ENCODE measurements at places on chromosomes 7 and 10.

GRCh38 chr10:132510174-132510611 is 27.4 kb upstream of the INPP5A start:
- no peaks in the 10 kb centered on the region for H3K27me3 ChIP-seq
- H3K27ac ChIP-seq, result no peak overlapping the region
- DNase-seq, result peak; percentile 41
- H3K4me1 ChIP-seq, result no peaks in the 10 kb centered on the region
- H3K36me3 ChIP-seq, result no peaks in the 10 kb centered on the region

- no peaks in the 10 kb centered on the region for H3K4me1 ChIP-seq
- H3K27me3 ChIP-seq, result no peaks in the 10 kb centered on the region
- H3K27ac ChIP-seq, result peak overlapping the region; percentile 70
- H3K4me3 ChIP-seq, result peak overlapping the region; percentile 36
These were observed 15.9 kb upstream of the ADCK2 start for GRCh38 chr7:140656548-140657515.

- no peaks in the 10 kb centered on the region for H3K27me3 ChIP-seq
- no peaks in the 10 kb centered on the region for H3K36me3 ChIP-seq
- no peak overlapping the region for H3K4me3 ChIP-seq
- H3K27ac ChIP-seq, result no peak overlapping the region
- H3K4me1 ChIP-seq, result no peaks in the 10 kb centered on the region
- DNase-seq, result no peak
These were observed 48.1 kb upstream of the PLEKHA1 start for GRCh38 chr10:122326385-122326784.

- no peaks in the 10 kb centered on the region for H3K27me3 ChIP-seq
- H3K27ac ChIP-seq, result peak overlapping the region; percentile 74
- H3K4me1 ChIP-seq, result peaks cover 75% of the 10 kb centered on the region
- H3K36me3 ChIP-seq, result no peaks in the 10 kb centered on the region
- DNase-seq, result peak; percentile 81
These were observed 55.3 kb downstream of the INPP5A start for GRCh38 chr10:132592790-132593383.

DNA sequence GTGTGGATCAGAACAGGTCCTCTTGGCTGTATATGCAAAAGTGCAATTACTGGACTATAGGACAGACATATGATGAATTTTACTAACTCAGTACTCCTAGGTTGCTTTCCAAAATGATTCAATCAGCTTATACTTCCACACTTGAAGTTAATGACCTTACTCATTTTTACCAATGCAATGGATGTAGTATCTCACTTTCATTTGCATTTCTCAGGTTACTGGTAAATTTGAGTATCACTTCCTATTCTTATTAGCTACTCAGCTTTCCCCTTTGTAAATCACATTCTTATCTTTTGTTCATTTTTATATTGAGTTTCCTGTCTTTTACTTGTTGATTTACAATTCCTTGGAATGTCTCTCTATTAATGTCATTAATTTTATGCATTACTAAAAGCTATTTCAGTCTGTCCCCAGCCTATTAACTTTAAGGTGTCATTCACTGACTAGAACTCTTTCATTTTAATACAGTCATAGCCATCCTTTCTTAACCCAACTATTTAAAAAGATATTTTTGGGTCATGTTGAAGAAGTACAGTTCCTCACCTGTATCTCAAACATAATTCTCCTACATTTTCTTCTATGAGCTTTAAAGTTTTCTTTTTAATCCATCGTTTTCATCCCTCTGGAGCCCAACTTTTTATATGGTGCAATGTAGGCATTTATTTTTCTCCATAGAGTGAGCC is 88.6 kb downstream of the VIM start:
- no peak overlapping the region for H3K4me3 ChIP-seq
- DNase-seq, result no peak
- no peak overlapping the region for H3K27ac ChIP-seq
- no peaks in the 10 kb centered on the region for H3K36me3 ChIP-seq

All from Peyer's patch (tissue), 4 donors.